ENCODE measurements at places on chromosomes 5 and 9.

- H3K36me3 ChIP-seq: no peaks in the 10 kb centered on the region
- H3K4me1 ChIP-seq: 0 out of 2 replicates have a peak, but pooled peaks cover 1% of the 10 kb centered on the region
- no peak overlapping the region for H3K4me3 ChIP-seq
- no peak overlapping the region for H3K27ac ChIP-seq
Measured at GRCh38 chr9:89916001-89916597, 311.3 kb downstream of the GADD45G start.

- H3K4me3 ChIP-seq: no peak overlapping the region
- peak; percentile 53 for DNase-seq
- no peaks in the 10 kb centered on the region for H3K27me3 ChIP-seq
- no peak overlapping the region for H3K27ac ChIP-seq
Measured at GRCh38 chr5:157476702-157477408, 16.8 kb downstream of the NIPAL4 start.

DNA sequence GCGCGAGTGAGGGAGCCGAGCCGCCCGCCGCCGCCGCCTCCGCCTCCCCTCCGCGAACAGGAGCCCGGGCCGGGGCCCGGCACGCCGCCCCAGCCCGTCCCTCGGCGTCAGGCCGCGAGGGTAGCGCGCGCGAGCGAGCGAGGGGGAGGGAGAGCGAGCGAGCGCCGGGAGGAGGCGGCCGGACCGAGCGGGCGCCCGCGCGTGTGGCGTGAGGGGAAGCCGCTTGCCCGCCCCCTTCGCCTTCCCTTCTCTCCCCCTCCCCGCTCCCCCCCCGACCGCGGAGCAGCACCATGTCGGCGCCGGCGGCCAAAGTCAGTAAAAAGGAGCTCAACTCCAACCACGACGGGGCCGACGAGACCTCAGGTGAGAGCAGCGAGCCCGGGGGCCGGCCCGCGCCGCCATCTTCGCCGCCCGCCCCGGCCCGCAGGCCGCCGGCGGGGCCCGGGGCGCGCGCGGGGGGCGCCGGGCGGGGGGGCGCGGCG is 312 bp downstream of the SET start:
- peaks cover 73% of the 10 kb centered on the region for H3K36me3 ChIP-seq
- H3K27ac ChIP-seq: no peak overlapping the region
- DNase-seq: peak; percentile 33
- H3K27me3 ChIP-seq: no peaks in the 10 kb centered on the region

GRCh38 chr5:174793684-174794328 is 69.4 kb downstream of the MSX2 start:
- no peak overlapping the region for H3K27ac ChIP-seq
- H3K4me3 ChIP-seq: no peak overlapping the region
- H3K36me3 ChIP-seq: no peaks in the 10 kb centered on the region
- no peaks in the 10 kb centered on the region for H3K27me3 ChIP-seq
- DNase-seq: peak; percentile 83

DNA sequence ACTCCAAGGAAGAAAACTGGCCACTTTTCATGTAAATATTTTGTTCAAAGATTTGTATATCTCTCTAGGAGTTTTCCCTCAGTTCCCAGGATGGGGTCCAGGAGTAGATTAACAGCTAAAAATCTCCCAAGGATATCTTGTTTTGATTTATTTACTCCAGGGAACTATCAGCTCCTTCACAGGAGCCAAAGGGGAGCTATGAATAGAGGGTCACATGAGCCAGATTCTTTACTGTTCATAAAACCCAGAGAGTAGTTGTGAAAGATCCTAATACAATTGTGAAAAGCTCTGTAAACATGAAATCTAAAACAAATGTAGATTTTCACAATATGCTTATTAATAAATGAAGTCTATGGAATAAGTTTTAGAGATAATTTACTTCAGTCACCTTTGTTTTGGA is 16.9 kb downstream of the DIMT1 start:
- H3K27ac ChIP-seq: no peak overlapping the region
- no peaks in the 10 kb centered on the region for H3K27me3 ChIP-seq
- DNase-seq: no peak
- no peak overlapping the region for H3K4me3 ChIP-seq
- H3K4me1 ChIP-seq: no peaks in the 10 kb centered on the region

DNA sequence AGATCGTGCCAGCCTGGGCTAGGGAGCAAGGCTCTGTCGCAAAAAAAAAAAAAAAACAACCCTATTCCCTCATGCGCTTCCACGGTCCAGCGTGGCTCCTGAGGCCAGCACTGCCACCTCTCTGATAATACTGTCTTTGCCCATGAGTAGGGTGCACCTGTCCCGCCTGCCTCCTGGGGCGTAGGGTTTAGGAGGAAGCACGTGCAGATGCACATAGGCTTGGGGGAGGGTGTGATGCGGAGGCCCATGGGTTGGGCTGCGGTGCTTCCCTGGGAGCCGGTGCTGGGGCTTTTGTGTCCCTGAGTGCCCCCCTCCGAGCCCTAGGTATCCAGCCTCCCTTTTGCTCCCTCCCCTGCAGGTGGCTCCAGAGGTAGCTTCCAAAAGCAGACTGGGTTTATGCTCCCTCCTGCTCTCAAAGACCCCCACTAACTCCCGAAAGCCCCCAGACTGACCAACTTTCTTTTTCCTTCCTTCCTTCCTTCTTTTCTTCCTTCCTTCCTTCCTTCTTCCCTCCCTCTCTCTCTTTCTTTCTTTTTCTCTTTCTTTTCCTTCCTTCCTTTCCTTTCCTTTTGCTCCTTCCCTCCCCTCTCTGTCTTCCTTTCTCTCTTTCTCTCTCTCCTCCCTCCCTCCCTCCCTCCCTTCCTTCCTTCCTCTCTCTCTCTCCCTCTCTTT is 12.8 kb downstream of the FGFR4 start:
- H3K27ac ChIP-seq: no peak overlapping the region
- no peaks in the 10 kb centered on the region for H3K27me3 ChIP-seq

DNA sequence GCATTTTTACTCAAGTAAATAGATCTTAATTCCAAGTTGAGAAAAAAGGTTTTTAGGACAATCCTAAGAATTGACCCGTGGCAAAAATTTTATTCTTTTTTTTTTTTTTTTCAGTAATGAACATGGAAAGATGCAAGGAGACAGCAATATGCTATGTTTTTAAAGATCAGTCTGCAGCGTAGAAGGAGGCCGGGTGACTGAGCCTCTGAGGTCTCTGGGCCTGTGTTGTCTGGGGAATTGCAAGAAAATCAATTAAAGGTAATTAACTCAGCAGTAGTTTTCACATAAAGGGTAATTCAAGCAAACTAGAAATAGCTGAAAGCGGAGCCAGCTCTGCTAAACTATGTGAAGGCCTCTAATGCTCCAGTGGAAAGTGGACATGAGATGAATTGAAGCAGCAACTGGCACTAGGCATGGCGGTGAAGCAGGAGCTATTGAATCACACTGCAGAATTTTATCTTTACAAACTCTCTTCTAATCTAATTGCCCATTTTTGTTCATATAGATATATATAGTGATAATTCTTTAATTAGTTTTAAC is 285.2 kb upstream of the ITGA1 start:
- no peaks in the 10 kb centered on the region for H3K27me3 ChIP-seq
- H3K4me3 ChIP-seq: no peak overlapping the region
- no peak overlapping the region for H3K27ac ChIP-seq
- DNase-seq: no peak
- no peaks in the 10 kb centered on the region for H3K4me1 ChIP-seq
- no peaks in the 10 kb centered on the region for H3K36me3 ChIP-seq

DNA sequence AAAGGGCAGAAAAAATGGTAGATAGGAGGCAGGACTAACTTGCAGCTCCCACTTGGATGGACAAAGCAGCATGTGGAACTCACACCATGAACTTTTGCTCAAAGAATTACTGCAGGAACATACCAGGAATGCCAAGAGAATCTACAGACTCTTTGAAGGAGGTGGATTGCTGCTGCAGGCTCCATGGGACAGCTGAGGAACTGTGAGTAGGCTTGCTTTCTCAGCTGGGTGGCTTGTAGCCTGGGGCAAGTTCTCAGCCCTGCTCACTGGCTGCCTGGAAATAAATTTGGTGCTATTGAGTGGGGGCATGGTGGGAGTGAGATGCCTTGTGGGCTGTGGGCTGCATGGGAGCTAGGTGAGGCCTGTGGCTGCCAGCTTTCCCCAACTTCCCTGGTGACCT is 574.5 kb downstream of the PRELID2 start:
- DNase-seq: no peak
- H3K36me3 ChIP-seq: peaks cover 13% of the 10 kb centered on the region
- no peak overlapping the region for H3K27ac ChIP-seq
- no peak overlapping the region for H3K4me3 ChIP-seq
- H3K4me1 ChIP-seq: no peaks in the 10 kb centered on the region
- H3K27me3 ChIP-seq: no peaks in the 10 kb centered on the region

DNA sequence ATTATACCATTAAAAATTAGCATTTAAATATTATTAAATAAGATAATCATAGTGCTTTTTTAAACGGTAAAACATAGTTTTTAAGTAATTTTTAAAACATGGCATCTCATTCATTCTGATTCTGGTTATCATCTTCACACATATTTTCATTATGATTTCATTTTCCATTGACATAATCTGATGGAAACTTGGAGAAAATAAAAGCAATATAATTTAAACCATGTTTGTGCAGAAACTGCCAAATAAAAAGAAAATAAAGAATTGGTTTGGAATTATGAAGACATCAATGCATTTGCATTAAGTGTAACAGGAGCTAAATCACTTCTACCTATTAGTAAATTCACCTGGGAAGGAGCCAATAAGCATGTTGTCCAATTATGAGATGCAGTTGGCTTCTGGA is 490.1 kb upstream of the CD180 start:
- H3K27me3 ChIP-seq: no peaks in the 10 kb centered on the region
- DNase-seq: no peak
- H3K36me3 ChIP-seq: peaks cover 42% of the 10 kb centered on the region
- H3K4me1 ChIP-seq: no peaks in the 10 kb centered on the region
- no peak overlapping the region for H3K27ac ChIP-seq

GRCh38 chr5:124461941-124462340 is 284.5 kb downstream of the ZNF608 start:
- peaks cover 5% of the 10 kb centered on the region for H3K4me1 ChIP-seq
- no peaks in the 10 kb centered on the region for H3K27me3 ChIP-seq
- H3K36me3 ChIP-seq: peaks cover 30% of the 10 kb centered on the region
- H3K27ac ChIP-seq: no peak overlapping the region
- no peak overlapping the region for H3K4me3 ChIP-seq

DNA sequence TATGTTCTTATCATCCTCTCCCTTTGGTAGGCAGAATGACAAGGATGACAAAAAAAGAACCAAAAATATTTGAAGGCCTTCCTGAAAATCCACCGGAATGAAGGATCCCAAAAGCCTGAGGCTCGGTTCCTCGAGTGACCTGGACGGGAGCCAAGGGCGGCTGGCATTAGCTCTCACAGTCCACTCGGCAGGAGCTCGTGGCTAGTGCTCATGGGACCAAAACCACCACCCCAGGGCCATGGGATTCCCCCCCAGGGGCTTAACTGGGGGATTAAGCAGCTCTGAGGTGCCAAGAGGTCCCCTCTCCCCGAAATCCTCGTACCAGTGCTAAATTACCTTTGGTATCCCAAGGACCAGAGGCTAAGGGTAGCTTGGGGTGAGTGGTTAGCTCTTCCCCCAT is 586 bp upstream of the PDZD2 start:
- H3K36me3 ChIP-seq: no peaks in the 10 kb centered on the region
- peak overlapping the region; percentile 74 for H3K4me3 ChIP-seq
- H3K27ac ChIP-seq: no peak overlapping the region

DNA sequence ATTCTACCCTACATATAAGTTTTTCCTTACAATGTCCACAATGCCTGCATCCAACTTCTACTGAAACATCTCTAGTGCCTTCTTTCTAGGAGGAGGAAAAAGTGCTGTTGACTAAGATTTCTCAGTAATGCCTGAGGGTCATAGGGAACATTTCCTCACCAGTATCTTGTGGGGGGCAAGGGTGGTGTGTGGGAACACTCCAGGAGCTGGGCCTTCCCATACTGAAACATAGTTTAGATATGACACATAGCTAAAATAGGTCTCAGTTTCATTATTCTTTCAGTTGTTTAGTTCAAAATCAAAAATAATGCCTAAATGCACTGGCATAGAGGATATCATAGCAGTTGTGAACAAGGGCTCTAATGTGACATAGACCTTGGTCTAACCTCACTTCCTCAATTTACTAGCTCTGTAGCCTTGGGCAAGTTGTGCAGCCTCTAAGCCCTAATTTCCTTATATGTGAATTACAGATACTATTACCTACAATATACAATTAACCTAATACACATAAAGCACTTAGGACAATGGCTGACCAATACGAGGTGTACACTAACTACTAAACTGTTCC is 66.1 kb downstream of the HAPLN1 start:
- no peak overlapping the region for H3K27ac ChIP-seq
- no peaks in the 10 kb centered on the region for H3K36me3 ChIP-seq
- no peaks in the 10 kb centered on the region for H3K4me1 ChIP-seq
- H3K4me3 ChIP-seq: no peak overlapping the region

- H3K4me3 ChIP-seq: no peak overlapping the region
- H3K36me3 ChIP-seq: no peaks in the 10 kb centered on the region
- H3K27ac ChIP-seq: no peak overlapping the region
- DNase-seq: no peak
Measured at GRCh38 chr5:160521392-160521663, 99.7 kb downstream of the PTTG1 start.

DNA sequence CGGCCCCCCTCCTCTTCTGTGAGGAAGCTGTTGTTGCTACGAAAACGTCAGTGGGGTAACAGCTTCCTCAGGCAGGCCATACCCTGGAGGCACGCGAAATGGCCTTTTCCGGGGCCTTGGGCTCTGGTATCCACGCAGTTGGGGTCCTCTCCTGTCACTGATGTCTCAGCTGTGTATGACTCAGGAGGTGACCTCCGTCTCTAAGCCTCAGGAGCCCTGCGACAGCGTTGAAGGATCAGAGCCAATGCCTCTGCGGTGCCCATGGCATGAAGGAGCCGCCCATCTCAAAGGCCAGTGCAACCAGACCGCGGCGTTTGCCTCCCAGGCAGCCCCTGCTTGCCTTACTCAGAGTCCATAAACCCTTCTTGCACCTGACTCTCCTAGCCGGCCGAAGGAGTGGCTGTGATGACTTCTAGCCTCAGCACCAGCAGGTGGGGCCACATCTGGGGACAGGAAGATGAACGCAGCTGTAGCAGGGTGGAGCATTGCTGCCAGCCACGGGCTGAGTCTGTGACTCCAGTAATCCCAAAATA is 1.0 kb upstream of the MXD3 start:
- H3K4me3 ChIP-seq: peak overlapping the region; percentile 83
- peak; percentile 84 for DNase-seq
- no peak overlapping the region for H3K27ac ChIP-seq
- H3K36me3 ChIP-seq: no peaks in the 10 kb centered on the region
- H3K4me1 ChIP-seq: no peaks in the 10 kb centered on the region
- no peaks in the 10 kb centered on the region for H3K27me3 ChIP-seq

- no peak overlapping the region for H3K4me3 ChIP-seq
- H3K4me1 ChIP-seq: no peaks in the 10 kb centered on the region
- H3K27me3 ChIP-seq: no peaks in the 10 kb centered on the region
- H3K36me3 ChIP-seq: no peaks in the 10 kb centered on the region
Measured at GRCh38 chr5:88732862-88733261, 150.1 kb downstream of the MEF2C start.

- H3K4me1 ChIP-seq: no peaks in the 10 kb centered on the region
- DNase-seq: no peak
- H3K36me3 ChIP-seq: no peaks in the 10 kb centered on the region
- no peak overlapping the region for H3K27ac ChIP-seq
Measured at GRCh38 chr5:40226906-40227305, 452.8 kb upstream of the PTGER4 start.

GRCh38 chr9:36842560-36843530 is 191.2 kb downstream of the PAX5 start:
- H3K4me3 ChIP-seq: no peak overlapping the region
- no peak for DNase-seq
- peaks cover 6% of the 10 kb centered on the region for H3K4me1 ChIP-seq
- no peak overlapping the region for H3K27ac ChIP-seq
- H3K36me3 ChIP-seq: no peaks in the 10 kb centered on the region

GRCh38 chr5:5018578-5018970 is 121.6 kb upstream of the ADAMTS16 start:
- no peak overlapping the region for H3K27ac ChIP-seq
- no peak overlapping the region for H3K4me3 ChIP-seq
- DNase-seq: no peak

Data from H9 (cell line).